Right hindlimb (tissue), 1 donor: ENCODE measurements at places on chromosomes 7 and 10.

GRCh38 chr7:148337246-148337965, 253.2 kb upstream of the C7orf33 start:
- no peak for DNase-seq

DNA sequence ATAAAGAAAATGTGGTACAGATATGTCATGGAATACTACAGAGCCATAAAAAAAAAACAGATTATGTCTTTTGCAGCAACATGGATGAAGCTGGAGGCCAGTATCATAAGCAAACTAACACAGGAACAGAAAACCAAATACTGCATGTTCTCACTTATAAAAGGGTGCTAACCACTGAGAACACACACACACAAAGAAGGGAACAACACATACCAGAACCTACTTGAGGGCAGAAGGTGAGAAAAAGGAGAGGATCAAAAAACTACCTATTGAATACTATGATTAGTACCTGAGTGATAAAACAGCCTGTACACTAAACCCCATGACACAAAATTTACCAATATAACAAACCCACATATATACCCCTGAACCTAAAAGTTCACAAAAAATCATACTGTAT, 144.6 kb downstream of the TPK1 start:
- DNase-seq, result no peak

DNA sequence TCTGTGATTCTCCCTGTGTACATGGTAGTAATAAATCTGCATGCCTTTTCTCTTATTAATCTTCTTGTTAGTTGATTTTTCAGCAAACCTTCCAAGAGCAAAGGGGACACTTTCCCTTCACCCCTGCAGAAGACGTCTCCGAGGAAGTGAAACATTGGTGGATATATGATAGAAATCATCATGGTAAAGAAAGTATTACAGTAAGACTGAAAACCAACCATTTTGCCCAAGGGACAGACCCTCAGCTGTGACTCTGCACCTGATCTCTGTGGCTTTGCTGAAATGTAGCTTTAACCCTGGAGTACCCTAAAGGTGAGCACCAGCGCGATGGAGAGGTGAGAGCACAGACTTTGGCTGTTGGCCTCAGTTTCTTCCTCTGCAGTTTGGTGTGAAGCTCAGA, 32.8 kb upstream of the MYO3A start:
- no peak for DNase-seq

GRCh38 chr7:27250557-27251070, 8.0 kb downstream of the EVX1 start:
- no peak for DNase-seq

DNA sequence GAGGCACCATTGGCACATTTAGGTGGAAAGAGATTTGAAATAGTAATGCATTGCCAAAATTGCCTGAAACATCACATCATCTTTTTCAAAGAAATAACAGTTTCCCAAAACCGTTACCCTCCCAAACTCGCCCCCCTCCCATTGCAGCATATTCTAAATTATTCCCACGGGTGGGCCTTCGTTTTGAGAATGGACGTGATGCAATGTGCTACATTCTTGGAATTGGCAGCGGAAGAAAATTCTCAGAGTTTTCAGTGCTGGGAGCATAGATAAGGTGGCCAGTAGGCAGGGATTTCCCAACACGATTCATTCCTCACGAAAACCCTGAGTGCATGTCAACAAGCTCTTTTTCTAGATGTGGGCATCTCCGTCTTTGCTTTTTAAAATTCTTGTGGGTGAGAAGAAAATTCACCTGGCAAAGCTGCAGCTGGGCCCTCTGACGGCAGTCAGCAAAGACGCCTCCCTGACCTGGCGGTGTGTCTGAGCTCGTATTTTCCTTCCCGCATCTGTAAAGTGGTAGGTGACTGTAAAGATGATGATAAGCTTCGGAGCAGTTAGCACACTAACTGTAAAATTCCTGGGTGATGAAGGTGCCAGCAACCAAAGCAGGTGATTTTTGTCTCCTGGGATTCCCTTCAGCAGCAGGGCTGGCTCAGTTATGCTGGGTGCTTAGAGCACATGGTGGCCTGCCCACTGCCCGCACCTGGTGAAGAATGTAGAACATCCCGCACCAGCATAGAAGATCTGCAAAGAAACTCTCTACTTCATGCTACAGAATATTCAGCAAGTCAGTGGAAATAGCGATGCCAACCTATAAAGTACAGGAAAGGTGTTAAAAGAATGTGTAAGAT, 141.9 kb upstream of the KLF6 start:
- no peak for DNase-seq

GRCh38 chr10:102119417-102120141, 589 bp downstream of the LDB1 start:
- peak; percentile 81 for DNase-seq

DNA sequence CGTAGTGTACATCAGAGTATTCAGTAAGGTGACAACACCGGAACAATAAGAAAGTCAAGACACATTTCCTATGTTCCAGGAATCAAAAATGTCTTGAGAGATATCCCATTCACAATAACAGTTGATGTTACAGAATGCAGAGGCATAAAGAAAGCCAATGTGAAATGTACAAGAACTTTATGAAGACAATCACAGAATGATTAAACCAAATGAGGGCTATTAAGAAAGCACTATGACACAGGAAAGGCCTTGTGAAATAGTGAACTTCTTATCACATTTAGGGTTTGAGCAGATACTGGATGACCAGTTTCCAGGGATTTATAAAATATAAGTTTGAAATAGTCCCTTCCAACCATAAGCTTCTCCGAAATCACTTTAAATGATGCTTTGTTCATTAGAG, 52.7 kb downstream of the VWDE start:
- no peak for DNase-seq

DNA sequence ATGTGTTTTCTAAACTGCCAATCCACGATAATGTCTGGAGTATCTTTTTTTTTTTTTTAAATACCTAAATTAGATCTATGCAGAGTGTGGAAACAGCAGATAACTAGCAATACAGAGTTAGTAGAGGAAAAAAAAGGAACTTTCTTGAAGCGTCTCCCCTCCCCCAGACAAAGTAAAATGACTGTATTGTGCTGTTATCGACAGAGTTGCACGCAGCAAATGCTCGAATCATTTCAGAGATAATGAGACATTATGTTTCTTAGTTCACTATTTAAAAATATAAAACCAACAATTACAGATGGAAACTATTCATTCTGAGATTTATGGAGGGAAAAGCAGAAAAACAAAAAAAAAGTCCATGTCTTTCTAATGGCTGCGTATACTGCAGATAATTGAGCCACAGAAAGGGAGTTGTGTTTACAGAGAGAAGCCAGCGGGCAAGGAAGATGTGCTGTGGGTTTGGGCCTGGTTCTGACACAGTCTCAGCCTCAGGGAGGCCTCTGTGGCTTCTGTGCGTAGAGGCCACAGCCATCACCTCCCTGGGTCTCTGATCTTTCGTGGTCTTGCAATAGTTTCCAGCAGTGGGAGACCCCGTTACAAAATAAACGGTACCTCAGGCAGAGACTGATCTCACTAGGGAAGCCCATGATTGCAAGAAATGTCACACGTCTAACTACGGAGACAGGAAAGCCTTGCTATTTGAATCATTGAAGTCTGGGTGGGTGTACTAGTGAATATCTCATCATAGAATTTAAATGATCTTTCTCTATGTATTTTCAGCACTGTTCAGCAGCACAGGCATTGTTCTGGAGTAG, 19.1 kb upstream of the KLF6 start:
- DNase-seq, result no peak

DNA sequence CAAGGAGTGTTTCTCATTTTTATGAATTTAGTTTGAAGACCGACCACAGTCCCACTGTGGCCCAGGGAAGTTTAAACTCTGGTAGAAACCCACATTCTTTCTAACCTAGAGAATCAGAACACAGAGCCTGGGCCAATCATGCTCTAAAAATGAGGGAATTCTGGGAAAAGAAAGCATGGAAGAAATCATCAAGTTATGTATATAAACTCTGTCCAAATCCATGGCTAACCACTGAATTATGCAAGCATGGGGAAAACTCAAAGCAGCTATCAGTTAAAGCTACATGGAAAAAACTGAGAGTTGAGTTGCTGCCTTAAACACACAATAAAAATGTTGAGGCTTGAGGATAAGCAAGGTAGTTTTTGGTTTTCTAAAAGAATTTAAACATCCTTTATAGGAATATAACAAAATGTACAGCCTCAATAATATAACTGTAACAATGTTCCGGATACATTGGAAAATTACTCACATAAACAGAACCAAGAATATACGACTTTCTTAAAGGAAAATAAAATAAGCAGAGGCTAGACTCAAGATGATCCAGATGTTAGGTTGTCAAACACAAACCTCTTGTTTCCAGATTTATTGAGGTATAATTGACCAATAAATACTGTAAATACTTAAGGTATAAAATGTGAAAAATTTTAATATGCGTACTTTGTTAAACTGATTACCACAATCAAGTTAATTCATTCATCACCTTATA, 311.2 kb upstream of the GNAI1 start:
- no peak for DNase-seq

- no peak for DNase-seq
Measured at GRCh38 chr7:75809396-75809795, 4.2 kb downstream of the CCL24 start.

DNA sequence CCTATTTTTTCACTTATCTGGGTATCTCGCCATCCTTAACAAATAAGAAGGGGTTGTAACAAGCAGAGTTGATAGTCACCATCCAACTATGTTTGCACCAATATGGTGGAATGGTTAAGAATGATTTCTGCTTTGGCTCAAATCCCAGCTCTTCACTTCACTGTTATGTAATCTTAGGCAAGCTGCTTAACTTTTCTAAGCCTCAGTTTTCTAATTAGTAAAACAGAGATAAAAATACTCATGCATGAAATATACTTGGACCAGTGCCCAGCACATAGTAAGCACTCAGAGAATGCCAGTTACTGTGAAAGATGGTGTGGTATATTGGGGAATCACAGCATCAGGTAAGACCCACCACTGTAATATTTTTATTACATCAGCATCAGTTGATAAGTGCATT, 33.6 kb downstream of the ABCB1 start:
- no peak for DNase-seq

DNA sequence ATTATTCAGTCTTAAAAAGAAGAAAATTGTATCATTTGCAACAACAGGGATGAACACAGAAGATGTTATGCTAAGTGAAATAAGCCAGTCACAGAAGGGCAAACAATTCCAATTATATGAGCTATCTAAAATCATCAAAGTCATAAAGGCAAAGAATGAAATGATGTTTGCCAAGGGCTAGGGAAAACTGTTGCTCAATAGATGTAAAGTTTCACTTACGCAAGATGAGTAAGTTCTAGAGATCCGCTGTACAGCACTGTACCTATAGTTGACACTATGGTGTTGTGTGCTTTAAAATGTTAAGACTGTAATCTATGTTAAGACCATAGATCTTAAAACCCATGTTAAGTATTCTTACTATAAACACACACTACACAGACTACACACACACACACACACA, 904.6 kb upstream of the LRRN3 start:
- DNase-seq, result no peak

DNA sequence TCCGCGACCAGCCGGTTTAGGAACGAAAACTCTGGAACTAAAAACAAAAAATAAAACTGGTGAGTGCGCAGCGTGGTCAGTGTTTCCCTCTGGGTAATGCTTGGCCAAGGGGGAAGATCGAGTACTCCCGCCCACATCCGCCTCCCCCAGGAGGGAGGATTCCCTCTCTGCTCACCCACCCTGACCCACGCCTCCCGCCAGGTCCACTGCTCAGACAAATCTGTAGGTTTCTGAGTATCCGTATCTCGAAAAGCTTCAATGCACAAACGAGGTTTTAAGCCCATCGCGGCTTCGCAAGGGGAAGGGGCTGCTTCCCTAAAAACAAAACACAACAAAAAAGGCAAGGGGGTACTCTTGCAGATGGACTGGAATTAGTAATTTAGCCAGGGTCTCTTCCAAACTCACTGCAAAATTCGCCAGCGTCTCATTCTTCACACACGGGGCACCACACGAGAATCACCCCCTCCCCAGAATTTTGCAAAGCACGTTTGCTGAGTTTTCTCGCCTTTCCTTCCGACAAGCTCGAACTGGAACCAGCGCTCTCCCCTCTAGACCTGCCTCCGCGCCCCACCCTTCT, 75.2 kb downstream of the INSIG1 start:
- no peak for DNase-seq

- DNase-seq, result no peak
Measured at GRCh38 chr7:20222219-20222828, 5.1 kb upstream of the MACC1 start.

GRCh38 chr10:50846753-50847152, 38.7 kb downstream of the A1CF start:
- DNase-seq, result no peak

DNA sequence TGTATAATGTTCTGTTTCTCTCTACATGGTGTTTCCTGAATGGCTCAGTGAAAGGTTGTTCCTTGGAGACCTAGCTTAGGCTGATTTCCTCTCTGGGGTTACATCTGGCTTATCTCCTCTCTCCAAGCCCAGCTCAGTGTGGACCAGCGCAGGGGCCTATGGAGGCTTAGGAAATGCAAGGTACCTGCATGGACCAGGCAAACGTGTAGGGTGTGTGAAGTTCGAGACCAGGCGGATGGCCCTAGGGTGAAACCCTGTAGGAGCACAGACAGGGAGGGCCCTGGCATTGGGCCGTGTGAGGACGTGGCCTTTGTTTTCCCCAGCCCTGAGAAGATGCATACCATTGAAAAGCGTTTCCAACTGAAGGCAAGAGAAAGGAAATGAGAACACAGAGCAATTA, 59.0 kb downstream of the DOCK1 start:
- DNase-seq, result no peak

DNA sequence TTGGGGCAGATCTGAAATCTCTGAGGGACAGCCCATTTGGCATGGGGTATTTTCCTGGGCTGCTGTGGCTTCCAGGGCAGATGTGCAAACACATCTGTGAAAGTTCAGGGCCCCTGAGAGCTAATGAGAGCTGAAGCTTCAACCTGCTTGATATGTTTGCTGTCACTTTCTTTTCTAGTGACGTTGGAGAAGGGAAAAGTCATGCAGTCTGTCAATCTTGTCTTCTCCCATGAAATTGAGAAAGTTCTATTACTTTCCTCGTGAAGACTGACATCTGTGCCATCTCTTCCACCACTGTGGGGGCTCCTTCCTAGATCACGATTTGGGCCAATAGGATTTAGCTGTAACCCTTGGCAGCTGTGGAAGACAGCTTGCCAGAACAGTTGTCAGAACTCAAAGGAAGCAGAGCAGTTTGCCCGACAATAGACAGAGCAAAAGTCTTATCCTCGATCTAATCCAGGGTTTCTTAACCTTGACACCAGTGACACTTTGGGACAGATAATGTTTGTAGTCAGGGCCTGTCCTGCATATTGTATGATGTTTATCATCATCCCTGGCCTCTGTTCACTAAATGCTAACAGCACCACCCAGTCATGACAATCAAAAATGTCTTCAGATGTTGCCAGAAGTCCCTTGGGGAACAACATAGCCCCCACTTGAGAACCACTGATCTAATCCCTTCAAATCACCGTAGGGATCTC, 586.5 kb downstream of the LRMDA start:
- no peak for DNase-seq
